Activated T-helper 1 cell treated with anti-CD3 and anti-CD28 coated beads, Interleukin-2, amount 50 U/mL, for 16 hours (primary cell): ENCODE measurements at places on chromosomes 11 and 22.

- DNase-seq, result no peak
Observed at GRCh38 chr11:27218421-27219038, 144.5 kb downstream of the CCDC34 start.

- DNase-seq, result no peak
Observed at GRCh38 chr22:43849731-43850130, 12.6 kb downstream of the SULT4A1 start.

DNA sequence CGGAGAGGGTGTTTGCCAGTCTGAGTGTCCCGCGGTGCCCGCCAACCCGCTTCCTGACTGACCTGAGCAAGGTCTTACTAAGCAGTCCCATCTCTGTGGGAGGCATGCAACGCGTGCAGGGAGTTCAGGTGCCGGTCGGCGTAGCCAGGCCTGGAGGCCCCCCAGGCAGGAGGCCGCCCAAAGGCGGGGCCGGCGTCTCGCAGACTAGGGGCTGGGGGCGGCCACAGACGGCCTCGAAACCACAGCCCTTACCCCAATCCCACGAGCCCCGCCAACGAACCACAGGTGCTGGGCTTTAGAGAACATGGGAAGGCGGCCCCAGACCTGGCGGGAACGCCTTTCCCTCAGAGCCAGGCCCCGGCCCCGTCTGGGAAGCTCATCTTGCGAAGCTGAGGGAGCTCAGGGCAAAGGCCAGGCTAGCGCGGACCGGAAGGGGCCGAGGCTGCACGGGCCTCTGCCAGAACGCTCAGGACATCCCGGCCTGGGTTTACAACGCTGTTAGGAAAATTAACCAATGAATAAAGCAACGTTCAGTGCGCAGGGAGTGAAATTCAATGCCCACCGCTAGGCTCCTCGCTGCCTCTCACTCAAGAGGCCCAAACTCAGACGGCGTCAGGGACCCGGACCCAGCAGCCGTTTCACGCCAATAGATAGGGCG, 2.1 kb upstream of the MTFP1 start:
- peak; percentile 26 for DNase-seq

GRCh38 chr11:1206391-1207271, 16.2 kb upstream of the MUC5B start:
- DNase-seq, result no peak

DNA sequence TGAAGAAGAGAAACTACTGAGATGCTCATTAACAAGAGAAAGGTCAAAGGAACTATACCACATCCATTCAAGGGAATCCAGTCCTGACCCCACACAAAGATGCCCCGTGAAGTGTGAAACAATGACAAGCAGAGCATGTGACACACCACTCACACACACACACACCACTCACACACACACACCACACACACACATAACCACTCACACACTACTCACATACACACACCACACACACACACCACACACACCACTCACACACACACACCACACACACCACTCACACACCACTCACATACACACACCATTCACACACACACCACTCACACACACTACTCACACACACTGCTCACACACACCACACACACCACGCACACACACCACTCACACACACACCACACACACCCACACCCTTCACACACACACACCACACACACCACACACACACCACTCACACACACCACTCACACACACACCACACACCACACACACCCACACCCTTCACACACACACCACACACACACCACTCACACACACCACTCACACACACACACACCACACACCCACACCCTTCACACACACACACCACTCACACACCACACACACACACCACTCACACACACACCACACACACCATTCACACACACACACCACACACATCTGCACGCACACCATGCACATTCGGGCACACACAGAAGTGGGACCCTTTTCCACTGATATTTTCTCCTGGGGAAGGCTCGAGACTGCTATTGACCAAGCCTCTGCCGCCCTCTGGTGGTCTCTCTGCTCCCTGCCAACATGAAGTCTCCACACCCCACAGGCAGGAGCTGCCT, 32.0 kb upstream of the COMT start:
- peak; percentile 68 for DNase-seq

GRCh38 chr11:72939031-72939430, 124.8 kb downstream of the ATG16L2 start:
- no peak for DNase-seq

- no peak for DNase-seq
Observed at GRCh38 chr11:124779568-124779967, 17.5 kb upstream of the ESAM start.

- DNase-seq, result no peak
Observed at GRCh38 chr22:46287873-46288751, 8.6 kb upstream of the GTSE1 start.

DNA sequence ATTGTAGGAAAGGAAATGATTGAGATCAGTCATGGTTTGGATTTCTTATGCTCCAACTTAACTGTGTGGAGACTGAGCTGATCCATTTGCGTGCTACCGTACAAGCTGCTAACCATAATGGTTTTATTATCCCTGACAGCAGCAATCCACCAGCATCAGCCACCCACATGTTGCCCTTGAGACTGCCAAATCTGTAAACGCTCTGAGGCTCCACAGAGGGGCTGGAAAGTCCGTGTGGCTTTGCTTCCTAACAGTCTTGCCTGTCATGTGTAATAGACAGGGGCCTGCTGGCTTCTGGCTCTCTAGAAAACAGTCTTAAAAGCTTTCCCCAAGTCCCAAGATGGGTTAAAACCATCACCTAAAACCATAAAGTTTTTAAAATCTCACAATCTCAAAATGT, 30.1 kb downstream of the ATG16L2 start:
- no peak for DNase-seq

DNA sequence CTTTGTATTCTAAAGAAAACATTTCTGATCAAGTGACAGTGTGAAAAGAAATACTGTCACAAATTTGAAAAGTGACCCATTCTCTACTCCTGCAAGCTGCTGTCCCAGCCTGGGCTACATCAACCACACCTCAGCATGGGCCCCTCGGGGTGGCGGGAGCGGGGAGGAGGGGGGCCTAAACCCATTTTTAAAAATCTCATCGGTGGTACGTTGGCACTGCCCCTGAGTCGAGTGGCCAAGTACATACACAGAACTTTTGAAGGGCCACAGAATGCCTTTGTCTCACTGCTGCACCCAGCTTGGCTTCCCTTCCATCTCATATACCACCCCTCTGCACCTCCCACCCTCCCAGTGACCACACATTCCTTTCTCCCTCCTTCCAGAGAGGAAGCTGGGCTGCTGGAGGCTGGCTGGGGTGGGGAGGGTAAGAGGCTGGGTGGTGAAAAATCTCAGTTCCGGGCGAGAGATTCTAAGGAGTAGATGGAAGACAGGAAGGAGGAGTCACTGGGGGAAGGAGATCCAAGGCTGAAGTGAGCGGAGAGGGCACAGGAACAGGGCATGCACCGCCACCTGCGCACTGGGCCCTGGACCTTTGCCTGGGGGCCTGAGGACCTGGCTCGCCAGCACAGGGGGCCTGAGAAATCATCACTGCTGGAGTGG, 21.1 kb downstream of the FXYD6 start:
- DNase-seq, result no peak

- no peak for DNase-seq
Observed at GRCh38 chr22:22026157-22026831, 43.7 kb upstream of the TOP3B start.

GRCh38 chr11:1563149-1563638, 8.9 kb downstream of the DUSP8 start:
- no peak for DNase-seq

- DNase-seq, result no peak
Observed at GRCh38 chr22:27307545-27308247, 493.9 kb downstream of the MN1 start.

DNA sequence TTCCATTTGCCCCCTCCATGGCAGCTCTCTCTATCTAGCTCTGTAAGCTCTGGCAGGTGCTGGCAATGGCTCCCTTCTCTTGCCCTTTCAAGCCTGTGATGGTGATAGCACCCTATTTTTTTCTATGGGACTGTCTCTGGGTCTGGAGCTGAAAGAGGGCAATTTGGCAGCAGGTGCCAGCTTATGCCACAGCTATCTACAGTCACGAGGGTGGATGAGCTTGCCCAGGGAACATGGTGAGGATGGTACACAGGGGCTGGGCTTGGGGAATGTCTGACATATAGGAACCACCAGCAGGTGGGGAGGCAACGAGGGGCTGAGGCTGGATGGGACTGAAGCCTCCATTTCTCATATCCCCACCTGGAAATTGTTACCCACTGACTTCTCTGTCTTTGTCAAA, 175.4 kb upstream of the SYT13 start:
- no peak for DNase-seq

DNA sequence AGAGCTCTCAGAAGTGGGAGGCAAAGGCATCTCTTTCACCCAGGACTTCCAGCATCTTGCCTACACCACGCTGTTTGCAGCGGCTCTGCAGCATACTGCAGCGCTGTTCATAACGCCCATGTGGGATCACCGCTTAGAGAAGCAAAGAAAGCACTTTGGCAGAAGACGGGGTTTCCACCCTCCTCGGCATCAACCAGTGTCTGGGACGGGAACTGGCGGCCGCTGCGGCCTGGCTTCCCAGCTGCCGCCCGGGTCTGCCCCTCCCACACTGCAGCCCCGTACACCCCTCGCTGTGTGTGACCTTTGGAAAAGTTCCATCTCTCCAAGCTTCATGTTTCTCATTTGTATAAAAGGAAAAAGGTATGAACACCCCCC, 545 bp upstream of the TIRAP start:
- DNase-seq, result no peak

GRCh38 chr11:11122749-11123148, 230.3 kb downstream of the CSNK2A3 start:
- no peak for DNase-seq

DNA sequence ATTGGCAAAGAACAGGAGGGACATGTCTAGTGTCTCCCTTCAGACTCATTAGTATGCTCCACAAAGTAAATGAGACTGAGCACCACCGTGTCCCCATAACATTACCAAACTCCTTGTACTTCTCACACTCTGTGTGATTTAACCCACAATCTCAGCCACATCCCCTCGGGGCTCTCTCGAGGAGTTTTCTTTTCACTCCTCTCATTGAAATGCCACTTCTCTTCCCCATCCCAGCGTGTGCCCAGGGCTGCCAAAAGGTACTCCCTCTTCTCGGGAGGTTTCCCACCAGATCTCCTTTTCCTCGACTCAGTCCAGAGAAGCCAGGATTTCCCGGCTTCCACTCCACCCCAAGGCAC, 1.1 kb downstream of the RBFOX2 start:
- DNase-seq, result no peak

- no peak for DNase-seq
Observed at GRCh38 chr11:78226684-78227680, 38.3 kb downstream of the USP35 start.

- no peak for DNase-seq
Observed at GRCh38 chr11:27977031-27977430, 130.9 kb downstream of the KIF18A start.

DNA sequence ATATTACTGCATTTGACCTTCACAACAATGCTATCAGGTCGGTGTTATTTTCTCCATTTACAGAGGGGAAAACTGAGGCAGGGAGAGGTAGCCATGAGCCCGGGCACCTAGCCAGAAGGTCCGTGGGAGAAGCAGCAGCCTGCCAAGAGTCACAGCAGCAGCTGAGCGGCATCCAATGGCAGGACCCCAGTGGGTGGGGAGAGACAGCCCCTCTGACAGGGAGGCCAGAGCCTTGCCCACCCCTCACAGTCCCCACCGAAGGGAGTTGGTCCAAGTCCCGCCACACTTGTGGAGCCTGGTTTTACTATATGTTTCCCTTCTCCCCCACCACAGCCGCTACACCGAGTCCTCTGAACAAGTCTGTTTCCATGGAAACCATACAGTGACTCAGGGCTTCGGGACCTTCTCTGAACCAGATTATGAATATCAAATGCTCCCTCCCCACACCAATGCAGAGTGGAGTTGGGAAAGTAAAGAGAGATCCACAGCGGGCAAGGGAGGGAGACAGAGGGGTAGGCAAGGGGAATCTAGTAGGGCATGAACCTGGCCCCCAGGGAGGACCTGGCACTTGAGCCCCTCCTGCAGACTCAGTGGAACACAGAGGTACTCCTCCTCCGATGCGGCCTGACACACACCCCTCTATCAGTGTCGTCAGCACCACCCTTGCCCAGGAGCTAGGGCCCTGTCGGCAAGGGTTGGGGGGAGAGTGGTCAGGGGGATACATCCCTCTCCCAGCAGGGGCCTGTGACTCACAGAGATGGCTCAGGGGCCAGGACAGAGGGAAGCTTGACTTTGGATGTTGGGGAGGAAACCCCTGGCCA, 2.5 kb downstream of the CHST1 start:
- DNase-seq, result no peak

GRCh38 chr11:35856756-35857155, 87.1 kb upstream of the LDLRAD3 start:
- DNase-seq, result no peak

DNA sequence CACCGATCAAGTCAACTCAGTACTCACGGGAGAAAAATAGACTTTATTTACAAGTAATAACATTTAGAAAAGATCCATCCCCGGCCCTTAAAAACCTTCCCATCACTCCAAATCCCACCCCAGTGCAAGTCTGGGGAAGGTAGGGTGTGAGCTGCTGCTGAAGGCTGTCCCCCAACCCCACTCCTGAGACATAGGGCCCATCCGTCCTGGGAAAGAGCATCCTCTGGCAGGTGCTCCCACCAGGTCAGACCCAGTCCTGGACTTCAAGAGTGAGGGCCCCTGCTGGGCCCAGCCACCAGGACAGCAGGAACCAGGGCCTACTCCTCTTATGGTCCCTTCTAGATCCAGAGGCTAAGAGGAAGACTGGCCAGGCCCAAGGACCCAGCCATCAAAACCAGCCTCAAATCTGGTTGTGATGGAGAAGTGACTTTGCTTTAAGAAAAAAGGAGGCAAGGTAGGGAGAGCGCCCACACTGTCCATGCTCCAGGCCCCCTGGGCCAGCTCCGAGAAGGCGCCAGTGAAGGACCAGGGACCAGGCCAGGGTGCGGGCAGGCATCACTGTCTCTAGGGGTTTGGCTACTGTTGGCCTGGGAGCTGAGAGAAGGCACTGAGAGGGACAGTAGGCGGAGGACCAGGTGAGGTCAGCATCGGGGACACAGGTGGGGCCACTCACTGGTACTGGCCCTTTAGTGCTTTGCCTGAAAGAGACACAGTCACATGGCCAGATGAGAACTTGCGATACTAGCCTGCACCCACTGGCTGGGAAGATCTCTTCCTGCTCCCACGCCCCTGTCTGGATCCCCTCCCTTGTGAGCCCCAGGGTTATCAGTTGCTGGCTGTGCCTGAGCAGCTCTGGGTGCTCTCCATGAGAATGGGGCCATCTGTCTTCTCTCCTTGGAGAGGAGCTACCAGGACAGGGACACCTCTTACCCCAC, 4.4 kb downstream of the IL18BP start:
- no peak for DNase-seq

GRCh38 chr11:64241491-64242374, 838 bp downstream of the FKBP2 start:
- no peak for DNase-seq

DNA sequence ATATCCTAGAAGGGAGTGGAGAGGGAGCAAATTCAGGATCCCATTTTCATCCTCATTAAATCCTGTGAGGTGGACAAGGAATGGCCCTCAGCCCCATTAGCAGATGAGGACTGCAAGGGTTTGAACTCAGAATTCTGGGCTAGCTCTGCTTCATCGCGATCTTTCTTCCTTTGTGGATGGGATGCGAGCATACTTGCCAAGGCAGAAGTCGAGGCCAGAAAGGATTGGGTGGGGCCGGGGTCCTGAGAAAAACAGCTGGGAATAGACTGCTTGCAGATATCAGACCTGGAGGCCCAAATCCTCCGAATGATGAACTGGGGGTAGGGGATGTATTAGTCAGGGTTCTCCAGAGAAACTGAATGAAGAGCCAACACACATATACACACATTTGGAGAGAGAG, 179.0 kb downstream of the CHST1 start:
- no peak for DNase-seq

- no peak for DNase-seq
Observed at GRCh38 chr11:46296528-46297448, 19.3 kb downstream of the CREB3L1 start.
